ENCODE measurements at places on chromosomes 1 and 21.
A peak's percentile ranks its signal among the peaks of the same experiment; 100 is the strongest.

GRCh38 chr1:46248122-46248920 lies 758 bp downstream of the RAD54L start:
- peak; percentile 88 for DNase-seq

- no peak for DNase-seq
Measured at GRCh38 chr1:27864264-27864895, 8.0 kb upstream of the THEMIS2 start.

GRCh38 chr1:71116729-71117128 lies 35.9 kb upstream of the ZRANB2 start:
- DNase-seq, result no peak

- no peak for DNase-seq
Measured at GRCh38 chr1:33381977-33382376, 48.9 kb downstream of the PHC2 start.

GRCh38 chr1:231921646-231922345 lies 295.2 kb downstream of the DISC1 start:
- no peak for DNase-seq

DNA sequence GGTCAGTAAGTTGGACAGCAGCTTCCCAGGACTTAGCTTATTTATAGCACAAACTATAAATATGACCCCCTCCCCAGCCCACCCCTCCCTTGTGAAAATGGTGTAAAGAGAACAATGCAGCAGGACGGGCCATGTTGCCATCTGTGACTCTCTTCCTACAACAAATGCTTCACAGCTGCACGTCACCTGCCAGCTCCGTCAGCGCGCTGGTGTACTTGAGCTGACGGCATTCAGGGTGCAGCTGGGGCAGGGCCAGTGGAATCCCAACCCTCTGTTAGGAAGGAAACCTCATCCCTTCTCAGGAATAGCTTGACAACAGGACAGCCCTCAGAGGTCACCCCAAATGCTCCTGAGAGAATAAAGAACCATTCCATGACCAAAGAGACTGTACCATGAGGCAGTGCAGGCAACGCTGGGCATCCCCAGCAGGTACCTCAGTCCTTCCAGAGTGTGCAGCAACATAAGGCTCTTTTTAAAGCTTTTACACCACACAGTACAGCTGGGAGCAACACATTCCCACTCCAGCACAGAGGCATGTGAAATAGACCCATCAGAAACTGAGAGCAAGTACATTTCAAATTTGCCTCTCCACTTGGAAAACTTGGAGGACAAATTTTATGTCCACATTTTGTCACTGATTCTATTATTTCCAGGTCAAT lies 85.0 kb downstream of the ATP1A1 start:
- DNase-seq, result no peak

DNA sequence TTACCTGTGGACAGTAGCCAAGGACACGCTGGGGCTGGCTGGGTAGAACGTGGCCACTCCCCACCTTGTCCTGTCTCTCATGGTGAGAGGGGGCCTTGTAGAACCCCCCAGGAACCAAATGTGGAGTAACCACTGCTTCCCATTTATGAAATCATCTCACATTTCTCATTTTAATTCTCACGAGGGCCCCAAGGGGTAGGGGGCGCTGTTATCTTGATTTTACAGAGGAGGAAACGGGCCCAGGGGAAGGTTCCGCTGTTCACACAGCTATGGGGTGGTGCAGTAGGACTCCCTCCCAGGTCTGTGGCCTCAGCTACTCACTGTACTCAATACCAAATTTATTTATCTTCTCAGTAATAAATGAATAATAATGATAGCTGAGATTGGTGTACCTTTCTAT lies 5.5 kb downstream of the SMPDL3B start:
- peak; percentile 66 for DNase-seq

- no peak for DNase-seq
Measured at GRCh38 chr1:43277116-43277876, 7.5 kb downstream of the TMEM125 start.

DNA sequence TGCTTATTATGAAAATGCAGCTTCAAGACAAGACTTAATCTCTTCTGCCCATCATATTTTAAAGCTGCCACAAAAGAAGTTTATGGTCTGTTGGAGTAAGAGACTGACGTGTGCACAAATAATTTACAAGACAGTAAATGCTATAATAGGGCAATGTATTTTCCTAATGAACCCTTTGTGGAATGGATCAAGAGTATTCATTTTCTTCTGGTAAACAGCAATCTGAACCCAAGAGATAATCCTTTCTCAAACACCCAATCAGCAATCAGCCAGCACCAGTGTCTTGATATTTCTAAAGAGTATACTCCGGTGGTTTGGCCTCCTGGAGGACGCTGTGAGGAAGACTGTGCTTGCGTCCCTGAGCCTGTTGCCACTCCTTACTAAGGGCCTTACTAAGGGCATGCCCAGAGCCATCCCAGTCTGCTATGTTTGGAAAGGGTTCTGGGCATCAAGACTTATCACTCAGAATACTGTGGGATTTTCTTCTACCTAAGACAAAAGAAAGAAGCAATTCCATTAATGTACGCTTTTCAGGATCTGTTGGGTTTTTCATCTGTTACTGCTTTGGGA lies 48.8 kb upstream of the LRRC8D start:
- no peak for DNase-seq

- DNase-seq, result no peak
Measured at GRCh38 chr1:34366875-34367624, 190.3 kb downstream of the C1orf94 start.

DNA sequence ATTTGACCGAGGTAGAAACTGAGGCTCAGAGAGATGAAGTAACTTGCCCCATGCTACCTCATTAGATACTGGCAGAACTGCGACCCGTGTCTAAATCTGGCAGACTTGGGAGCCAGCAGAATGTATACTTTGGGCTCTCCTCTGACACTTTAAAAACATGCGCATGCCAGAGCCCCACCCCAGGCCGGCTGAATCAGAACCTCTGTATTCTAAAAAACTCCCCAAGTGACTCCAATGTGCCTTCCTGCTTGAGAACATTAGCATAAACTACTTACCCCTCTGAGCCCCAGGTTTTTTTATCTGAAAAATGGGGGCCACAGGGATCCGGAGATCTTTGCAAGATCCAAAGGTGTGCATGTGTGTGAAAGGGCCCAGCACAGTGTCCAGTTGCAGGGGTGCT lies 344.7 kb upstream of the USP24 start:
- no peak for DNase-seq

DNA sequence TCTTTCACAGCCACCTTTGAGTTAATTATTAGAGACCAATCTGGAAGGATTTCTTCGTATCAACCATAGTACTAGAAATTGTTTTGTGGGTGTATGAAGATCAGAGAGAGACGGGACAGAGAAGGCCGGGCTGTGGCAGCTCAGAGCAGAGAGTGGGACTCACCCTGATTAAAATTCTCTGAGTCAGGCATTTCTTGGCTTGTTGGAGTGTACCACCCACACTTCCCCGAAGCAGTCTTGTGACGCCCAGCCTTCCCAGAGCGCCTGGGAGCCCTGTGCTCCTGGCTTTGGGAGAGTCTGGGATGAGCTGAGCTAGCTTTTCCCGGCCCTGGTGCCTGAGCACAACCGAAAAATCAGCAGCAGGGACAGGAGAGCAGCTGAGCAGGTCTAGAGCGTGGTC lies 19.4 kb downstream of the PLEKHM2 start:
- no peak for DNase-seq

GRCh38 chr1:56123421-56123820 lies 455.9 kb downstream of the PLPP3 start:
- no peak for DNase-seq

GRCh38 chr1:192884241-192884640 lies 75.4 kb downstream of the RGS2 start:
- no peak for DNase-seq

GRCh38 chr1:220889848-220890287 lies 10.6 kb downstream of the HLX start:
- no peak for DNase-seq

DNA sequence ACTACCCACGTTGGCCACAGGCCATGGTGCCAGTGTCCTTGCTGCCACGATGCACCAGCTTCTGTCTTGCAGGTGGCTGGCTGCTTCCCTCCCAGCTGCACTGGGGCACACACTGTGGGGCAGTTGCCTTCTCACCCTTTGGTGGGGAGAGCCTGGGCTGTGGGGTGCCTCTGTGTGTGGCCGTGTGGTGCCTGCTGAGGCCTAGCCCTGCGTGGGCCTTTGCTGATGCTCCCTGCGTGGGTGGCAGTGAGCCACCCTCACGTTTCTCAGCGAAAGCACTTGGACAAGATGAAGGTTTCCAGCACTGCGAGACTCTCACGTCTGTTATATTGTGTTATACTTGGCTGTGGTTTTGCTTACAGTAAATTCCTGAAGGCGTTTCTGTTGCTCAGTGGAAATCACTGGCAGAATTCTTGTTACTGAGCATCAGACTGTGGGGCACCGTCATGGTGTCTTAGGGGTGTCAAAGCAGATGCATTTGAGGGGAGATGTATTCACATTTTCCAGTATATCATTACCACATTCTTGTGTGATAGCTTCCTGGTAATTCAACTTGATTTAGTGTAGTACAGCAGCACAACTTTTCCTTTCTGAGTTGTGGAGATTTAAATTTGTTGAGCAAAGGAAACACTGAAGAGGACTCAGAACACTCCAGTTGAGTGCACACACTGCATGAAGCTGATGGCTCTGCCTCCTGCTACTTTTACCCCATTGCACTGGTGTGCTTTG lies 124.7 kb downstream of the PCBP3 start:
- DNase-seq, result no peak

GRCh38 chr1:59516881-59517280 lies 220.0 kb downstream of the FGGY start:
- DNase-seq, result no peak

- DNase-seq, result no peak
Measured at GRCh38 chr1:43465505-43466067, 11.9 kb upstream of the HYI start.

DNA sequence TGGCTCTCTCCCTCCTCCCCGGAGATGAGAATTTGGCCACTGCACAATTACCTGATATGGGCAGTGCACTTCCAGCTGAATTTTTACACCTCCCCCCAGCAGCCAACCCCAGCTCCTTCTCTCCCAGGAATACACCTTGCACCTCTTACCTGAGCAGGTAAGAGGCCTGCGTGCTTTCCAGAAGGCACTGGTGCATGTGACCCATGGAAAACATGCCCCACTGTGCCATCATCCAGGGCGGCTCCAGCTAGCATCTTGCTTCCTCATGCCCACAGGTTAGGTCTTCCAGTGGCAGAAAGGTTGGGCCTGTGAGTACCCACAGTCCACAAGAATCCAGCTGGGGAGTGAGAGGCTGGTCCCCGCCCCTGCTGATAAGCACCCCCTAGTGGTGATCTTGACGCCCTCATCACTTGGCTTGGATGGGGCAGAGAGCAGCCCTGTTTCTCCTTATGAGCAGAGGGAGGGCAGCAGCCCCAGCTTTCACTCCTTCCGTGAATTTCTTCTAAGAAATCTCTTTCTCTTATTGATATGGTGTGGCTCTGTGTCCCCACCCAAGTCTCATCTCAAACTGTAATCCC lies 57.8 kb downstream of the EDARADD start:
- DNase-seq, result peak; percentile 63

GRCh38 chr1:173269490-173270230 lies 62.5 kb upstream of the TNFSF4 start:
- no peak for DNase-seq

GRCh38 chr1:48785869-48786268 lies 9.2 kb upstream of the BEND5 start:
- DNase-seq, result no peak

GRCh38 chr1:170674239-170674638 lies 10.3 kb downstream of the PRRX1 start:
- no peak for DNase-seq

DNA sequence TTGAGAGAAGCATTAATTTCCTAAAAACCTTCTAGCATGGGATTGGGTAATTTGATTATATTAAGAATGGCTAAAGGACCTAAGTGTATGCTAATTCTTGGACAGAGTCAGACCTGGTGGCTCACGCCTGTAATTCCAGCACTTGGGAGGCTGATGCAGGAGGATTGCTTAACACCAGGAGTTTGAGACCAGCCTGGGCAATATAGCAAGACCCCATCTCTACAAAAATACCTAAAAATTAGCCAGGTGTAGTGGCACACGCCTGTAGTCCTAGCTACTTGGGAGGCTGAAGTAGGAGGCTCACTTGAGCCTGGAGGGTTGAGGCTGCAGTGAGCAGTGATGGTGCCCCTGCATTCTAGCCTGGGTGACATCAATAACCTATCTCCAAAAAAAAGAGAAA lies 45.9 kb upstream of the BMP8A start:
- DNase-seq, result no peak

DNA sequence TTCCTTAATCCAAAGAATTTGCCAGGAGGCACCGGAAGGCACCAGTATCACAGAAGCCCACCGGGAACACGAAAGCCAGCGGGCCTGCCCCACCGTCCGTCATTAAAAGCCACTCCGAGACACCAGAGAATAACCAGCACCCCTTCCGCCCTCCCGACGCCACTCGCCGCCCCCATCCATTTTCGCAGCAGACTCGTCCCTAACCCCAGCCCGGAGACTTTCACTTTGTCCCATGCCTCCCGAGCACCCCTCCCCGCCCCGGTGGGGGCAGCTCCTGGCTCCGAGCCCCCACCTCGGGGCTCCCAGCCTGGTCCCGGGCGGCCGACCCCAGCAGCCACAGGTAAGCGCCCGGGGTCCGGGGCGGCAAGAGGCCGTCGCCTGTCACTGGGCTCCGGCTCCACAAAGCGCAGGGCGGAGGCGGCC lies 105.4 kb downstream of the SLC45A1 start:
- DNase-seq, result no peak

- peak; percentile 30 for DNase-seq
Measured at GRCh38 chr1:86421601-86422280, 2.2 kb upstream of the CLCA2 start.

- peak; percentile 2 for DNase-seq
Measured at GRCh38 chr1:75135573-75136194, 1.5 kb downstream of the LHX8 start.

All from hematopoietic multipotent progenitor cell treated with erythropoietin and hydrocortisone succinate and interleukin-3 and kit ligand, for 8 days (in vitro differentiated cells).